ENCODE measurements at places on chromosomes 6 and 20. TPM values are rescaled to one million over a fixed set of nuclear protein-coding genes. Genes with fewer than 3 reads are reported as not detected.

Gene TSBP1
- polyA plus RNA-seq = not detected

Gene LPA
- polyA plus RNA-seq = not detected

Gene HLA-DPA1
- polyA plus RNA-seq = 0.03 TPM

Gene AGPAT1
- polyA plus RNA-seq = 80.7 TPM

Gene FOXC1
- 1.7 TPM for polyA plus RNA-seq

Gene WFDC9
- polyA plus RNA-seq = not detected

Gene NNAT
- polyA plus RNA-seq = 1.2 TPM
